Liver (tissue), 10 donors: ENCODE measurements at places on chromosomes 3 and 15.

- peak; percentile 43 for DNase-seq
Measured at GRCh38 chr3:128875556-128876120, 3.8 kb upstream of the ACAD9 start.

DNA sequence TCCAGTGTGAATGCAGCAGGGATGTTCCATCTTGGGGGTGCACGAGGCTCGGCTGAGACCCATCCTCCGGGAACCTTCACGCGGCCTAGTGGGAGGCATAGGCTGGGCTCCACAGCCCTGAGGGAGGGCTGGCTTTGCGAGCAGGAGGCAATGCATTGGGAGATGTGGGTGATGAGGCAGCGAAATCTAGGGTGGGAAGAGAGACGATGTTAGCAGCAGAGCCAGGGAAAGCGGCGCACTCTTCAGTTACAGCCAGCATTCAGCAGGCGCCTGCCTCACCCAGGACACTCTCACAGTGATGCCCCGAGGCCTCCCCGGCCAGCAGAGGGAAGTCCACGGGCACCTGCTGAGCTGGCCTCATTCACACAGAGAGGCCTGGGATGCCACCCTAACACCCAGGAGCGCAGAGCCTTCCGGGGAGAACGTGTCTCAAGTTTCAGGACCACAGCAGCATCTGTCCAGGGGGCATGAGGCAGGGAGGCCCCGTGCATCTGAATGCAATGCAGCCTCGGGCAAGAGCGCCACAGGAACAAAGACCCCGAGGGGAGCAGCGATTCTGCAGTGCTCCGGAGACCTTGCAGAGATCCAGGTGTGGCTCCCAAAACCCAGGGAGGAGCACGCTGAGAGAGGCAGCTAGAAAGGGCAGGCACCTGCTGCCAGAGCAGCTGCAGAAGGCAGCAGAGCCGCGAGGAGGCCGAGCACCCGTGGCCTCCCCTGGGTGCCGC is 102.4 kb downstream of the NUP210 start:
- no peak for DNase-seq

GRCh38 chr3:10006762-10007090 is 19.5 kb upstream of the FANCD2 start:
- DNase-seq = no peak

- DNase-seq = no peak
Measured at GRCh38 chr3:43895573-43895972, 204.8 kb downstream of the ABHD5 start.

- DNase-seq = no peak
Measured at GRCh38 chr3:20400686-20401085, 214.7 kb upstream of the SGO1 start.

DNA sequence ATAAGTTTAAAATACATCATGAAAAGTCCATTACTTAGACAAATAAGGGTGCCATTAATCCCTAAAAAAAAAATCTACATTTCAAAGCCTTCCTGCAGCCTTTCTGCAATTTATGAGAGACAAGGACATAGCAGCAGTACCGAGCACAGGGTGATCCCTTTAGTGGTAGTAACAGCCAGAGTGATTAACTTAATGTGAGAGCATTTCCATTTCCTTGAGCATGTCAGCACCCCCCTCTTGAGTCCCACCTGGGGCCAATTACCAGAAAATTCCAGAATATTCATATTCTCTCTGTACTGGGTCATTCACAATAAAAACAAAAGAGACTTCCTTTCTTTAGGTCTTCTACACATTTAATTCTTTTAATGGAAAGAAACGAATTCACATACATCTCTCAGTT is 546.9 kb upstream of the CCDC54 start:
- DNase-seq = no peak

DNA sequence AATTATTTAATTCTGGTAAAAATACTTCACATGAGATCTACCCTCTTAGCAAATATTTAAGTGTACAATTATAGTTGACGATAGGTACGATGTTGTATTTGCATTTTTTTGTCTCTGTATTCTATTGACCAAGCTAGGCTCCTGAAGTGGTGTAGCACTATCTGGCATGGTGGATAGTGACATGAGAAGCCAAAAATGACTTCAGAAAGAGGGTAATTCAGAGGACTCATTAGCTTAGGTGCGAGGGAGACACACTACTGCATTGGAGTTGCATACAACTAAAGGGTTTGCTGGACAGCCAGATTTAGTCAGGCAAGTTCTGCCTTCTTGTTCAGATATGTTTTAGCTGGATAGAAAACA is 50.6 kb downstream of the KBTBD8 start:
- DNase-seq = no peak

DNA sequence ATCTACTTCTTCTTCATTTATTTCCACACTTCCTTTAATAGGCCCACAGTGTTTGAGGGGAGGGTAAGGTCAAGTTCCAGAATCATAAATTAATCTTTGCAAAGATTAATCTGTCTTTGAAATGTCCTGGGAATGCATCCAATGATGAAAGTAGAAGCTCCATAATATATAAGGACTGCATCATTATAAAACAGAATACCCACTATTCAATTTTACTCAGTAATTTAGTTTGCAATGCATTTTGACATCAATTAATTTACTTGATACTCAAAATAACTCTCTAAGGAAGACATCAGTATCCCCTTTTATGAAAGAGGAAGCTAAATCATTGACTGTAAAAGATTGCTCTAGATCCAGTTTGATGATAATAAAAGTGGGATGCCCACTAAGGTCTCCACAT is 777.2 kb downstream of the GRM7 start:
- no peak for DNase-seq

DNA sequence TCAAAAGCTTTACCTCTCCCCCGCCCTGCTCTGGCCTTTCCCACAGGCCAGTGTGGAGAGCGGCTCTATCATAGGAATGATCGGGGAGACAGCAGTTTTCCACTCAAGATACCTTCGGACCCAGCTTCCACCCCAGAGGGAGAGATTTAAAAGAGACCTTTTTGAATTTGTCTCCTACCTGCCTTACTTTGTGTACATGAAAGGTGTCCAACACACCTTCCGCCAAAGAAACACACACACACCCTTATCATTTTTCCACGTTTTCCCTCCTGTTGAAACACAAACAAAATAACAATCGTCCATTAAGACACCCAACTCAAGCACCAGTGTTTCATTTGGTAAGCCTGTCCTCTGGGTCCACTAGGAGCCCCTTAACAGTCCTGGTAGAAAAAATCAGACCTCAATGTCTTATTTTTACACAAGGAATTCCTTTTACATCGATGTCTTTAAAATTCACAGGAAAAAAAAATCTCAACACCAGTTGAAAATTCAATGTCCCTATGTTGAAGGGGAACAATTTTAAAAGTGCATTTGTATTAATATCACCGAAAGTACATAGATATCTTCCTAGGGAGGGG is 4.0 kb downstream of the HES1 start:
- DNase-seq = no peak

- no peak for DNase-seq
Measured at GRCh38 chr3:58725326-58725853, 58.8 kb upstream of the FAM3D start.

DNA sequence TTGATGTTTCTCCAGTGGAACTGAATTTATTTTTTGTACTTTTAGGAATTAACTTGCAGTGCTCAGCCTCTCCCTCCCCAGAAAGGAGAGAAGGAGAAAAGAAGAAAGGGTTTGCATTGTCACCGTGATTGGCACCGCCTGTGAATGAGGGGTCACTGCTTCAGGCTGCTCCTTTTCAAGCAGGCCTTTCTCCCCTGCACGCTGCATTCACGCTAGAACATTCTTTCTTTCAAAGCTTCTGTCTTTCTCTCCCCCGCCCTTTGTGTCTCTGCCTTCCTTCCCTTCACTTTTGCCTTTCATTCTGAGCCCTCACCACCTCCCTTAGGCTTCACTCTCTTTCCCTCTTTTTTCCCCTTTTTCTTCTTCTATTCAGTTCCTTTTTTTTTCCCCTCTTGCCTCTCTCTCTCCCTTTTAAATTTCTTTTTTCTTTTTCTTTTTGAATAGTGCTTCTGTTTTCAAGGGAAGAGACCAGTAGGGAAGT is 42.4 kb downstream of the ZNF710 start:
- no peak for DNase-seq

GRCh38 chr15:78085928-78086327 is 6.4 kb upstream of the SH2D7 start:
- DNase-seq = no peak

GRCh38 chr15:67253549-67254237 is 768 bp downstream of the AAGAB start:
- no peak for DNase-seq

GRCh38 chr3:151276038-151276686 is 2.2 kb downstream of the P2RY14 start:
- DNase-seq = no peak

GRCh38 chr3:175336406-175337133 is 477.4 kb downstream of the NAALADL2 start:
- no peak for DNase-seq

DNA sequence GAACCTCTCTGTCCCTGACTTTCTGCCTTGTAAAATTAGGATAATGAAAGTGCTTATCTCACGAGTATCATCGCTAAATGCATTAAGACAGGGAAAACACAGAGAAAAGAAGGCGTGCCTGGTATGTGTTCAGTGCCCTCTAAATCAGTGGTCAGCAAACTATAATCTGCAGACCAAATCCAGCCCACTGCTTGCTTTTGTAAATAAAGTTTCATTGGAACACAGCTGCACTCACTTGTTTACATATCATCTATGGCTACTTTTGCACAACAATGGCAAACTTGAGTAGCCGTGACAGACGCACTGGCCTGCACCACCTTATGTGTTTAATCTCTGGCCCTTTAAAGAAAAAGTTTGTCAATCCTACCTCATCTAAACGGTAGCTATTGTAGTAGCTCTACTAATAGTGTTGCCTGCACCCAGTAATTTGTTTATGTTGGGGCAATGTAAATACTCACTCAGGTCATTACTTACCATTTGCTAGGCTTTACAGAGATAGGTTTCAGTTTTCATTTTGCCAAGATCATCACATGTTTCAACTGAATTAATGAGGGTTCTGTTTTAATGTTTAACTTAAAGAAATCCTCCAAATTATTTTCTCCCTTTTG is 229.4 kb downstream of the FEZF2 start:
- DNase-seq = no peak

DNA sequence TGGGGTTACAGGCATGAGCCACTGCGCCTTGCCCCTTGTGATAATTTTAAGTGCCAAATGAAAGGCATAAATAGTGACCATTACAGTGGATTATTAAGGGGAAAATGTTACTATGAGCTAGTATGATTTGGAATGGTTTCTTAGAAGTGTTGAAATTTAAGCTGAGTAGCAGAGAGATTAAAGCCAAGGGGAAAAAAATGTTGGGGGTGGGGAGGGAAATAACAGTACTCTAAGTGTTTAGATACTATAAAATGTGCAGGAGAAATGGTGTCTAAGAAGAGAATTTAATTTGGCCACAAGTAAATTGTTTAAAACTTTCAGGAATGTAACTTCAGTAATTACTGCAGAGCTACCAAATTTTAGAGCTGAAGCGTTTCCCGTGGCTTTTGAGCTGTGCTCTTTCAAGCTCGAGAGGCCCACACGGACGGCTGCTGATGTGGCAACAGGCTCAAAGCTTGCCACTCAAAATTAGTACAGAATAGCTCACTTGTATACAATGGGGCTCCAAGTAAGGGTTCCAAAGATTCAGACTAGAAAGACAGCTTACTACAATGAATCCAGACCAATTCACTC is 23.9 kb upstream of the SLC12A8 start:
- DNase-seq = no peak

DNA sequence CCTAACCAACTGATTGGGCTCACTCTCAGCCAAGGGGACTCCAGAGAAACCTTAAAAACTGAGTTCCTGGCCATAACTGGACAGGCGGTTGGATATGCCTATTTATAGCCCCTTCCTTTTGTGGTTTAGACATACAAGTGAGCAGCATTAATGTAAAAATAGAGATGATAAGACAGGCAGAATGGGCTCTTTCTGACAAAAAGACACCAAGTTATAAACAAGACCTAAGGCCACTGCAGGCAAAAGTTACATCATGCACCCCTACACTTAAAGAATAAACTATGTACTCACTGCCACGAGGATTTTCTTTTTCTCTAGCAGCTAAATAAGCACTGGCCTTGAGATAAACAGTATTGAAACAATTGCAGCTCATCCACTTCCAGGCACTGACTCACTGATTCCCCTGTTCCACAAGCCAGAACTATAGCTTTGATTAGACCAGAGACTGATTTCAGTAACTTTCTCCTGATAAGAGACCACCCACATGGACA is 30.1 kb downstream of the SUCNR1 start:
- DNase-seq = no peak

GRCh38 chr3:150472421-150472820 is 64.3 kb downstream of the TSC22D2 start:
- no peak for DNase-seq

- no peak for DNase-seq
Measured at GRCh38 chr15:99127773-99128172, 22.9 kb downstream of the SYNM start.

- DNase-seq = no peak
Measured at GRCh38 chr3:78632925-78633553, 1134.8 kb downstream of the ROBO1 start.

DNA sequence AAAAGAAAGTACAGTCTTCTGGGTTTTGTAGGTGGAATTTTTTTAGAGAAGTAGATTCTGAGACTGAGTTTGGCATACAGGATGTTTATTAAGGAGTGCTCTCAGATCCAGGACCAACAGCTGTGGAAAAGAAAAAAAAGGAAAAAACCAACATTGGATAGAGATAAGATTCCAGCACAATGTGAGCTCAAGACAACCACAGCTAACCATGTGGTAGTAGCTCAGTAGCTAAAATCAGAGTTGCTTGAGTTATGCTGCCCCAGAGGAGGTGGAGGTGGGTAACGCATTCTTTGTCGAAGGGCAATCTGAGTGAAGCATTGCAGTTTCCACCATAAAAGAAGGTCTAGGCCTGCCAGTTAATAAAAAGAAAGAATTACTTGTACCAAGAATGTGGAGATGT is 904.3 kb downstream of the NSUN3 start:
- DNase-seq = no peak

GRCh38 chr3:155984791-155985417 is 114.5 kb downstream of the GMPS start:
- DNase-seq = no peak

DNA sequence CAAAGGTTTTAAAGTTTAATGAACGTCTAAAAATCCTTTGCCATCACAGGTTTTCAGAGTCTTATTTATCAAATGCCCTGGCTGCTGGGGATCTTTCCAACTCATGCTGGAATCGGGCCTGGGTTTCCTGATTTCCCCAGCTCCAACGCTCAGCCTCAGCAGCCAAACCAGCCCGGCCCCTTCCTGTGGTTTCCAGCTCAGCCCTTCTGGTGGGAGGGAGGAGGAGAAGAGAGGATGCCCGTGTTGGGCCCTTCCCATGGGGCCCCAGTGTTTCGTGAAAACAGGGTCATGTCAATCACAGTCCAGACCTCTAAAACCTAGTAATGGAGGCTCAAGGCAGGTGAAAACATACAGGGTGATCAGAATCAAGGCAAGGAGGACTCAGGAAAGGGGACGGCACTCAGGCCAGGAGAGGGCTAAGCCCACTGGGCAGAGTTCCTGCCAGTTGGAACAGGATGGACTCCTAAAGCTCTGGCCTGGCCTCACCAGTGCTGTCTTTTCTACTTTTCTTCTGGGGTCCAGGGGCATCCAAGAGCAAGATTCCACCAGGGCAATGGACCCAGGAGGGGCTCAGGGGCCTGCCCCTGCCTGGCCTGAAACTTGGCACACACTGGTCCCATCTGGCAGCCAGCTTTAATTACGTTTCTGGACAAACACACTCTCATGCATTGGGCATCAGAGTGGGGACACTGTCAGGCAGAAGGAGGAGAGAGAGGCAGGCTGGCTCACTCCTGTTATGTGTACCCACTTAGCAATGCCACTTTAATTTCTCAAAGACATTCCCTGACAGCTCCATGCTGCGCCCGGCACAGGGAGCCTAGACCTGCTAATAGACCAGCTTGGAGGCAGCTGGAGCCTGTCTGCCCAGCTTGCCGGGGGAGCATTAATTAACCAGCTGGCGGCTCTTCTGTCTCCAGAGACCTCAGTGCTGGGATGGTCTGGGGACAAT is 194.6 kb downstream of the FAM43A start:
- DNase-seq = peak; percentile 24
